Choroid plexus epithelial cell (primary cell): ENCODE measurements at places on chromosomes 16 and 17.
A peak's percentile ranks its signal among the peaks of the same experiment; 100 is the strongest.

GRCh38 chr17:36085765-36086164 is 4.2 kb downstream of the CCL3 start:
- peak; percentile 41 for DNase-seq

- peak; percentile 48 for DNase-seq
These were observed 201.1 kb upstream of the ASIC2 start for GRCh38 chr17:33494151-33494550.

DNA sequence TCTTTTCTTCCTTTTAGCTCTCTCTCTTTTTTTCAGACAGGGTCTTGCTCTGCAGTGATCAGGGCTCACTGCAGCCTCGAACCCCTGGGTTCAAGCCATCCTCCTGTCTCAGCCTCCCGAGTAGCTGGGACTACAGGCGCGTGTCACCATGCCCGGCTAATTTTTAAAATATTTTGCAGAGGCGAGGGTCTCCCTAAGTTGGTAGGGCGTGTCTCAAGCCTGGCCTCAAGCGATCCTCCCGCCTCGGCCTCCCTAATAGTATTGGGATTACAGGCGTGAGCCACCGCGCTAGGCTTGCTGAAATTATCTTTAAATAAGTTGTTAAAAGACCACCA is 797 bp upstream of the SNX11 start:
- DNase-seq: no peak

DNA sequence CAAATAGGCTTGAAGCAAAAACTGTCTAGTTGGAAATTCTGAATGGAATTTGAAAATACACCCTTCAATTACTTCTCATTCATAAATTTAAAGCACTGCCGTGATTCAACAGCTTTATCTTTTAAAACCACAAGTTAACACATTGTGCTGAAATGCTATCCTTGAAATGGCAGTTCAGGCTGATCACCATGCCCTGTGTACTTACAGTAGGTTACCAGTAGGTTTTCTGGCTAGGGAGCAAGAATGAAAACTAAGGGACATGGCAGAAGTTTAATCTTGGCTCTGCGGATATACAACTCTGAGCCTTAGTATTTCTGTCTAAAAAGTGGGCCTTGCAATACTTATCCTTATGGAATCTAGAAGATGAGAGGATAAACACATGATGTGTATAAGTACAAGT is 28.0 kb downstream of the NXPH3 start:
- DNase-seq: peak; percentile 26

DNA sequence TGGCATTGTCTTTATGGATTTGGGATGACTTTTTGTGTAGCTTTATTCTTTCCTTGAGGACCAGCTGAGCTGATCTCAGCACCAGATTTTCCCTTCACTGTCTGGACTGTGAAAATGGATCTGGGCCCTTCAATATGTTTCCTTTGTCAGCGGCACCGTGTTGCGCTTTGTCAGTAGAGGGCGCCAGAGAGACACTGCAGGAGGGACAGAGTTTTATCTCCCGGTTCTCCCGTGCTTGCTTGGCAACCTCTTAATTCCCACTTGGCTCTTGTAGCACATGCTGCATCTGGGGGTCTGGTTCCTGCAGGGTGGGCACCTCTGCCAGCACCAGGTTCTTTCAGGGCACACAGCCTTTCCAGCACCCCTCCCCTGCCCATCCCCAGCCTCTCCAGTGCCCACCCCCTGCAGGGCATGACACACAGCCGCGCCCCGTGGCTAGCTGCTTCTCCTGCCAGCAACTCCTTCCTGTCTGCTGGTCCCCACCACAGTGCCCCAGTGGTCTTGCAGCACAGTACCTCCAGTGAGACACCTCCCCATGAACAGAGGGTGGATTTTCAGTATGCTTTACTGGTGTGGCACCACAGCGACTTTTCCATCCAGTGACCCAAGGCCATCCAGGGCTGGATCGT is 19.6 kb downstream of the OR1D5 start:
- DNase-seq: no peak

DNA sequence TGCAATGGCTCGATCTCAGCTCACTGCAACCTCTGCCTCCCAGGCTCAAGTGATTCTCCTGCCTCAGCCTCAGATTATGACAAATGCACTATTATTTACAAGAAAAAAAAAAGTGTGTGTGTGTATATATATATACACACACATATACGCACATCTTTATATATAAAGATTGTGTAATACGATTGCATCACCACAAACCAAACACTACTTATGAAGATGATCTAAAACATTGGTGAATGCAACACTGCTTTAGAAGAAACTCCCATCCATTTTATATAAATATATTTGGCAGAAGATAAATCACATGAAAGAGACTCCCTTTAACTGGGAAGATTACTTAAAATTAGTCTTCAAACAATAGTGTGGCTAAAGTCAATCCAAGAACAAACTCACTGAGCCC is 96.7 kb downstream of the SYCE1L start:
- peak; percentile 18 for DNase-seq

GRCh38 chr17:80709090-80709695 is 164.6 kb downstream of the RPTOR start:
- DNase-seq: no peak

GRCh38 chr17:59696682-59697277 is 10.4 kb downstream of the PTRH2 start:
- no peak for DNase-seq

DNA sequence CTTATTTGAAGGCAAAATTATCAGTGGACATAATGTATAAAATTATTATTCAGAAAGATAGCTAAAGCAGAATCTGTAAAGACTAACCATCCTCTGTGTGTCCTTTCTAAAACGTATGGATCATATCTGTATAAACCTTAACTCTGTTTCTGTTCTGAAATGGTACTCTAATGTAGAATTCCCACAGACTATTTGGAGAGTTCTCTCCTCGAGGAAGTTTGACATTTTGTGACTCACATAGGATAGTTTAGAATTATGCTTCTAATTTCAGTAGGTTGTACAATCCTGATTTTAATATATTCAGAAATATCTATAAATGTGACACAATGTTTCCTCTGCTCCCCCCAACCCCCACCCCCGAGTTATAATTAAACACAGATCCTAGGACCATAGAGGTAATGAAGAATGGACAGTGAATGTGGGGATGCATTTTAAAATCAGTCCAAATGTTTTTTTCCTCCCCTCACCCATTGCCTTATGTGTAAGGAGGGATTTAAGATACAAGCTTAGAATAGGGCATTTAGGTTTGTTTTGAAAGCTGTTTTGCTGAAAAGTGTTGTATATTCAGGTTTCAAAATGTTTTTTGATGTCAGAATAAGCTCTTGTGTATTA is 66.8 kb downstream of the BCAS3 start:
- no peak for DNase-seq

DNA sequence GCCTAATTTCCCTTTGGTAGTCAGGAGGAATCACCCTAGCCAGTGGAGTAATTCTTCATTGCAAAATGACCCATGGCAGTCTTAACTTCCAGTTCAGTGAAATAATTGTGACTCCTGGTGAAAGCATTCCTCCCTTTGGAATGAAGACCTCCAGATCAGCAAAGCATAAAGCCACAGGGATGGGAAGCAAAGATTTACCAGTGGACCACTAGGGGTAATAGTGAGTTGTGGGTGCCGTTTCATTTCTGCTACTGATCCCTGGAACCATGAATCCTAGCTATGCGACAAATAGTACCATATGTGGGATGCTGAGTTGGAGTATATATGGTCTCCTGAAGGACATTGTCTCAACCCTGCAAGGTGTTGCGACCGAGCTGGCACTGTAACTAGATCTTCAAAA is 13.7 kb downstream of the DYNLL2 start:
- peak; percentile 2 for DNase-seq

DNA sequence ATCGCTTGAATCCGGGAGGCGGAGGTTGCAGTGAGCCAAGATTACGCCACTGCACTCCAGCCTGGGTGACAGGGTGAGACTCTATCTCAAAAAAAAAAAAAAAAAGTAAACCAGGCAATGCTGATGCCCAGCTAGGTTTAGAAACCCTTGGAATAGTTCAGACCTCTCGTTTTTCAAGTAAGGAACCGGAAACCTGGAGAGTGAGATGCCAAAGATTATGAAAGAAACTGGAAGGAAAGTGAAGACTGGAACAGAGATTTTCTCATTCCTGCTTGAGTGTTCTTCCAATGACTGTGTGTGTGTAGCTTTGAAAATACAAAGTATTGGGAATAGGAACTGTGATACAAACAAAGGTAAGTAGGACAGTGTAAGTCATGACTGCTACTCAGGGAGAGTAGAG is 35.7 kb downstream of the MYH3 start:
- DNase-seq: no peak

- DNase-seq: no peak
These were observed 156.4 kb downstream of the C16orf95 start for GRCh38 chr16:87160701-87161337.

- DNase-seq: no peak
These were observed 69.5 kb downstream of the SREBF1 start for GRCh38 chr17:17767154-17767869.

GRCh38 chr17:46764709-46765401 is 53.6 kb downstream of the WNT3 start:
- peak; percentile 69 for DNase-seq

- peak; percentile 84 for DNase-seq
These were observed 82.1 kb downstream of the CFDP1 start for GRCh38 chr16:75351183-75351582.

DNA sequence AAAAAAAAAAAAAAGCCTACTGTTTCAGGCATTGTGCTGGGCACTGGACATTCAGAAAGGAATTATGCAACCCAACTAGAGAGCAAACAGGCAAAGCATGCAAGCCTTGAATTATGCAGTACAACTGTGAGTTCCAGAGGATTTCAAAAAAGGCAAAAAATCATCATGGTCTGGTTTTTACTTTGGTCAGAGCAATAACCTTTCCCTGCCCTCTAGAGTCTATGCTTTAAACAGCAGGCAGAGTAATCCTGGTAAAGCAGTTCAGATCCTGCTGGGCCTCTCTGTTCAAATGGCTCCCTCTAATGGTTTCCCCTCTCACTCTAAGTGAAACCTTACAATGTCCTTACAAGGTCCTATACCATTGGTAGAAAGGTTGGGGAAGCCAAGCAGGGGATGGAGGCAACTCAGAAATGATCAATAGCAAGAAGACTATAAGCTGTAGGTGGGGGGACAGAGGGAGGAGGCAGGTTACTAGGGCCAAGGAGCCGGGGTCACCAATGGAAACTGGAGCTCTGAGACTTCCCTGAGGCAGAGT is 4.6 kb upstream of the TAF15 start:
- peak; percentile 98 for DNase-seq

DNA sequence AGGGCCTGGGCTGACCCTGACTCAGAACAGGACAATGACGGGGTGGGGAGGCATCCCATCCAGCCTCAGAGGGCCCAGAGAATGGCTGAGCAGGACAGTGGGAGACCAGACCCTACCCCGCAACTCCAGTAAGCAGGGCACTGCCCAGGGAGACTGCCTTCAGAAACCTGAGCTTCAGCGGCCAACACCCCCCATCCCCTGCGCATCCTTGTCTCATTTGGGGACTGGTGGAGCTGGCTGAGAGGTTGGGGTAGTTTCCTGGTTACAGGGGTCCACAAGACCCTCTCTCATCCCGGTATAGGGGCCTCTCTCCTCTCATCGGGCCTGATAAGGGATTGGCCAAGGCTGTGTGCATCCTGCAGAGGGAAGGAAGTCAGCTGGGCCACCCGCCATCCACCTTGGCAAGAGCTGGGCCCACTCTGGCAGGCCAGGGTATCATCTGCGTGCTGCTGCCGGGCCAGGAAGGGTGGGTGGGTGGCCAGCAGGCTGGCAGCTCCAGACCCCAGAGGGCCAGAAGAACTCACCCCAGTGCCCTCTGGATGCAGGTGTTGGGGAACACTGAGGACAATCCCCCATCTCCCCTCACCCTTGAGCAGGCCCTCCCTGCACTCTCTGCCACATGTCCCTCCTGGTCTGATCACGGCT is 229.1 kb downstream of the KATNIP start:
- no peak for DNase-seq

GRCh38 chr17:67830440-67830839 is 5.1 kb downstream of the BPTF start:
- peak; percentile 15 for DNase-seq

GRCh38 chr17:39131616-39132015 is 19.8 kb downstream of the PLXDC1 start:
- DNase-seq: peak; percentile 49

GRCh38 chr17:28327031-28327607 is 8.1 kb downstream of the TMEM97 start:
- DNase-seq: peak; percentile 21

DNA sequence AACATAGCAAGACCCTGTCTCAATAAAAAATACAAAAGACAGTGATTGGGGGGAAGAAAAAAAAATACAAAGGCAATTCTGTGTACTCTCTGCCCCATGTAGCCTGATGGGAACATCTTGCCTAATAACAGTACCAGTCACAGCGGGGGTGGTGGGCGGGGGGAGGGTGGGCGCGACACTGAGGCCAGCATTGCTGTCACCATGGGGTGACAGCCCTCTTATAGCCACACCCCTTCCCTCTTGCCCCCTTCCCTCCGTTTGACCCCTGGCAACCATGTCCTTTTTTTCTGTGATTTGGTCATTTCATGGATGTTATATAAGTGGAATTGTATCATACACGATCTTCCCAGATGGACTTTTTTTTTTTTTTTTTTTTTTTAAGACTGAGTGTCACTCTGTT is 80.9 kb downstream of the DNAH17 start:
- DNase-seq: no peak

DNA sequence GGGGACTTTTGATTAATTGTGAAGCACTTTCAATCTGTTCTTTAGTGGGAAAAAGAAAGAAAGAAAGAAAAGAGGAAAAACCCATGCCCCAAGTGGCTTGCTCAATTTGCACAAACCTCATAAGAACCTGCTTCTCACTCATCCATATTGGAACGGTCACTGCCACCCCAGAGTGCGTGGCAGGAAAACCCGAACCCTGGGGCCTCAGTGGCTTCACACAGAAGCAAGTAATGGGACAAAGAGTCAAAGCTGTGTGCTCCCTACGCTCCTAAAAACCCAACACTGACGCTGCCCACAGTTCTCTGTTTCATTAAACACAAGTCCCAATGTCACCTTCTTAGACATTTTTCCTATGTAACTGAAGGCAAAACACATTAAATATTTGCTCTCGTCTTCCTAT is 1.2 kb downstream of the SLC6A4 start:
- DNase-seq: no peak

GRCh38 chr16:66906916-66907836 is 11.5 kb downstream of the CDH16 start:
- no peak for DNase-seq

GRCh38 chr17:32912218-32912897 is 15.6 kb upstream of the TMEM98 start:
- peak; percentile 85 for DNase-seq

DNA sequence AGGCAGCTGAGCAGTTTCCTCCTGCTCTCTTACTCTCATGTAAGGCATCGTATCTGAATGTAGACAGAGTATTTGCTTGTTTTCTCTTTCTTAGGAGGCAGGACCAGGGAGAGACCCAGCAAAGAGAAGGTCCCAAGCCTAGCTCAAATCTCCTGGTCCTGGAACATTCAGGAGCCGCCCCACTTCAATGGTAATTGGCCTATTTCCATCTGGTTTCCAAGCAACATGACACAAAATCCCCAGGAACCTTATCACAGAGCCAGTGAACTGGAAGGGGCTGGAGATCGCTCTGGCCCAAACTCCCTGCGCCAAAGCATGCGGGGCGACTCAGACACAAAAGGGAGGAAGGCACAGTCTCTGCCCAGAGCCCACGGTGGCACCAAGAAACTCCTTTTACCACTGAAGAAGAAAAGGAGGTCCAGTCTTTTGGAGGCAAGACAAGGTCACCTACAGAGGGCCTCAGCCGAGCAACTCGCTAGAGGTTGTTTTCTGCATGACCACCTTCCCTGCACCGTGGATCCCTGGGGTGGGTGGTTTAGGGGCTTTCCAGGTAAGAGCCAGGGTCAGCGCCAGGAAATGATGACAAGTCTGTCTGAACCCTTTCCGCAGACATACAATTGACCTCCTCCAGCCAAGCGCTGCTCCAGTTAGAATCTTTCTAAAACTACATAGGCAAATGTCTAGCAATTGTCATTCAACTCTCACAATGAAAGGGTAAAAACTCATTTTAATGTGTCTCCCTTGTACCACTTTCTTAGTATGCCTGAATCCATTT is 394.7 kb downstream of the SOX9 start:
- peak; percentile 58 for DNase-seq
